ENCODE measurements at places on chromosomes 2 and 18.
A peak's percentile ranks its signal among the peaks of the same experiment; 100 is the strongest.

GRCh38 chr18:57915865-57916582 lies 112.9 kb upstream of the ATP8B1 start:
- DNase-seq: peak; percentile 2

GRCh38 chr2:186835628-186836027 lies 13.3 kb downstream of the ZSWIM2 start:
- no peak for DNase-seq

- no peak for DNase-seq
Measured at GRCh38 chr2:103135679-103136078, 373.8 kb downstream of the TMEM182 start.

GRCh38 chr2:104772996-104773395 lies 80.9 kb upstream of the POU3F3 start:
- no peak for DNase-seq

- DNase-seq: no peak
Measured at GRCh38 chr2:46239847-46240181, 57.4 kb upstream of the EPAS1 start.

DNA sequence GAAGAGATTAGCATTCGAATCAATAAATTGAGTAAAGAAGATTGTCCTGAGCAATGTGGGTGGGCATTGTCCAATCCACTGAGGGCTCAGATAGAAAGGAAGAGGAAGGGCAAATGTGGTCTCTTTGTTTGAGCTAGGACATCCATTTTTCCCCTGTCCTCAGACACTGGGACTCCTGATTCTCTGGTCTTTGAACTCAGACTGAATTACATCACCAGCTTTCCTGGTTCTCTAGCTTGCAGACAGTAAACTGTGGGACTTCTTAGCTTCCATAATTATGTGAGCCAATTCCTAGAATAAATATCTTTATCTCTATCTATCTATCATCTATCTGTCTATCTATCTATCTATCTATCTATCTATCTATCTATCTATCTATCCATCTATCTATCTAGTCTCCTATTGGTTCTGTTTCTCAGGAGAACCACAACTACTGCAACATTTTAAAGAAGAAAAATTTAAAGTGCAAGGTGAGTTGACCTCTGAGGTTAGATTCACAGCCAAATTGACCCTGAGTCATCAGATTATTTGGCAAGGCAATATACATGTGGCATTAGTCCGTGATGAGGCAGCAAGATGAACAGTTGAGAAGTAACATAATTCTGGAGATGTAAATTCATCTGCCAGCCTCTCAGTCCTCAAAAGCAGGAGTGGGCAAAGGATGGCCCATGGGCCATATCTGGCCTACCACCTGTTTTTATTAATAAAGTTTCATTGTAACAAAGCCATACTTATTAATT lies 191.4 kb downstream of the PDE11A start:
- DNase-seq: no peak

GRCh38 chr2:65749545-65749944 lies 317.1 kb upstream of the SPRED2 start:
- DNase-seq: no peak

All from neural crest cell (in vitro differentiated cells).